ENCODE measurements at places on chromosomes 1 and 21.

DNA sequence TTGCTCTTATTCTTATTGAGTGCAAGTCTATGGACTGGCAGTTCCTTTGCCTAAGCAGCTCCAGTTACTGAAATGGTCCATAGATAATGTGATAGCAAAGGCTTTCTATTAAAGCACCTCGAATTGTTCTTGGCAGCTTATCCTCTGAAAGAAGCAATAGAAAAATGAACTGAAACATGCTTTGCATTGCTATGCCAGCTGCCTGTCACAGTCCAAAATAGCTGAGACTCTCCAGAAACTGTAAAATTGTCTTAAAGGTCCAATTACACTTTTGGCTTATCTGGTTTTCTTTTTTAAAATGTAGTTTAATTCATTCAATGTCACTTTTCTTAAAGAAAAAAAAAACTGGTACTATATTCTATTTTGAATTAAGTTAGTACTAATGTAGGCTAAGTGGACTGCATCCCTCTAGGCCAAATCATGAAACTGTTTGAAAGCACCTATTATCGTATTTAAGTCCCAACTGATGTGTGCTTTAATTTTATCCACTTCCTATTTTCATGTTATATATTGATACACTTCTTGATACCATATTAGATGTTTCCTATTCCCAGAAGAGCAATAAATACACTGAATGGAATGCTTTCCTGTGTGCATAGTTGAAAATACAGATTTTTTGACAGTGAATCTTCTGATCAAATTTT is 208.0 kb upstream of the DEPDC1 start:
- DNase-seq, result no peak

- DNase-seq, result no peak
Measured at GRCh38 chr21:20373031-20373430, 625.2 kb upstream of the NCAM2 start.

- peak; percentile 36 for DNase-seq
Measured at GRCh38 chr1:2466958-2467554, 9.0 kb upstream of the PLCH2 start.

DNA sequence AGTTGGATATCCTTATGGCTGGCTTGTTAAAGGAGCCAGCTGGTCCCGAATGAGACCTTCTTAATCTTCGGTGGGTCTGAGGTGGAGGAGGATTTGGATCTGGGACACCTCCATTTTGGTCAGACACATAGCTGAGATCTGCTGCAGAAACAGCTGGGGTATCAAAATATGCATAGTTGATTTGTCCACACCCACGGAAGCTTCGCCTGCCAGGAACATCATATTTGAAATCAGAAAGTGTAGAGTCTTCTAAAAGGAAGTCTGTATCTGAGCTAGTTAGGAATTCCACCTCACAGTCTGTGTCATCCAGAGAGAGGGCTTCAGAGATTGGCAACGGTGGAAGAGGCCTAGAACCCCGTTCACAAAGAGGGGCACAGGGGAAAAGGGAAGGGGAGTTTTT is 12.3 kb downstream of the ERRFI1 start:
- no peak for DNase-seq

GRCh38 chr1:242008826-242009495 is 10.1 kb upstream of the MAP1LC3C start:
- no peak for DNase-seq

DNA sequence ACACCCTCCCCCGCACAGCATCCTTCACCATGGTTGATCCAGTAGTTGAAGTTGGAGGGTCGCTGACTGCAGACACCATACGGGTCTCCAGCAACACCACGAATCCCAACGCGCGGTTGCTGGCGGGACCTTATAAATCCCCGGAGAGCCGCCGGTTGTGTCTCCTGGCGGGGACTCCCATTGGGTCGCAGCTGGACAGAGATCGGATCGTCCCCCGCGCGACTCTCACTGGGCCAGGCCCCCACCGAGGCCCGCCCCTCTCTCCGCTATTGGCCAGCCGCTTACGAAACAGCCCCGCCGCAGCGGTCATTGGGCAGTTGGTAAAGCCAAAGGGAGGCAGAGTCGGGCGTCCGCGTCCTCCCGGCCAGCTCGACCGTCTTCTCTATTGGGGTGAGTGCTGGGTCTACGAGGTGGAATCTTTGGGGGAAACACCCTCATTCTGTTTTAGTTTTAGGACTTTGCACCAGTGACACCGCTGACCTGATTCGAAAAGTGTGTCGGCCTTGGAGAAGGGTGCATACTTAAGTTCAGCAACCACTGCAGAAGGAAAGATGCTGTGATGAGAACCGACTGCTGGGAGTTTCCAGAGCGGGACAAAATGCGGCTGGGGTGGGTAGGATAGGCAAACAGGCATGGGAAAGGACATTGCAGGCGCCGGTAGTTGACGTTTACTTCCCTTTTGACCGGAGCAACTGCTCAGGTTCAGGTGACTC is 27.4 kb downstream of the RABIF start:
- peak; percentile 22 for DNase-seq

DNA sequence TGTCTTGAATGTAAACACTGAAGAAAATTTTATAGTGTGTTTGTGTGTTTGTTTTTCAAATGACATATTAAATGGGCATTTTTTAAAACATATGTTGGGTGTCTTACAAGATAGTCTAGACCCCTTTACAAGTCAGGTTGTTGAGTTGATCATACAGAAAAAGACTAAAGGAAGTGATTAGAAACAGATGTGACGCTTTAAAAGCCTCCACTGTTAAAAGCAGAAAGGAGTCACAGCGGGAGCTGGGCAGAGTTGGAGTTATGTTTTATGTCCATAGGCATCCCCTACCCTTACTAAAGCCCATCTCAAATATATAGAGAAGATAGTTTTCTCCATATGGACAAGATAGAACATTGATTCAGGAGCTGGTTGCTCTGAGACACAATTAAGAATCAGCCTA is 393.9 kb downstream of the PLPP3 start:
- DNase-seq, result no peak

GRCh38 chr1:94422115-94422820 is 4.1 kb downstream of the ABCD3 start:
- DNase-seq, result no peak

- no peak for DNase-seq
Measured at GRCh38 chr1:34721646-34722355, 33.0 kb upstream of the GJB5 start.

DNA sequence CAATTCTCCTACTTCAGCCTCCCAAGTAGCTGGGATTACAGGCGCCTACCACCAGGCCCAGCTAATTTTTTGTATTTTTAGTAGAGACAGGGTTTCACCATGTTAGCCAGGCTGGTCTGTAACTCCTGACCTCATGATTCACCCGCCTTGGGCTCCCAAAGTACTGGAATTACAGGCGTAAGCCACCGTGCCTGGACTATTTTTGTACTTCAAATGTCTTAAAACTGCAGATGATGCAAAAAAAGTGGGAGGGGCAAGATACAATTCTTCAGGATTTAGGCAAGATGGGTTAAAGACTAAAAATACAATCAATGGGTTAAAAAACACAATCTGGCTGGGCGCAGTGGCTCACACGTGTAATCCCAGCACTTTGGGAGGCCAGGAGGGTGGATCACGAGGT is 4.7 kb downstream of the SCAF4 start:
- no peak for DNase-seq

GRCh38 chr1:215484171-215484939 is 82.7 kb upstream of the KCTD3 start:
- DNase-seq, result no peak

GRCh38 chr1:21050031-21050430 is 126.7 kb downstream of the EIF4G3 start:
- DNase-seq, result no peak

GRCh38 chr1:66350001-66350547 is 183.9 kb upstream of the SGIP1 start:
- DNase-seq, result peak; percentile 51

DNA sequence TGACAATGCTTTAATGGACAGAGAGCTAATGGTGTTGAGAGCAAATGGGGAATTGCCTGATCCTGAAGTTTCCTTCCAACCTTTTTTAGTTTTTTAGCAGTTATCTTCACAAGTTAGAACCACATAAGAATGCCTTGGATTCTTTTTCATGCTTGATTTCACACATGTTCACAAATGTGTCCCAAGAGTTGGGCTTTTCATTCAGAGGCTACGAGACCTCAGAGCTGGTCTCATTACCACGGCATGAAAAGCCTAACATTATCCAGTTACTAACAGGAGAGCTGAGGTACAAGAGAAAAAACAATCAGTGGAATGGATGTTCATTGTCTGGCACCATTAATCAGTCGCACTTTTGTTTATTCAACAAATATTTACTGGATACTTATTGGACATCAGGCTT is 340.6 kb downstream of the ZNF326 start:
- no peak for DNase-seq

DNA sequence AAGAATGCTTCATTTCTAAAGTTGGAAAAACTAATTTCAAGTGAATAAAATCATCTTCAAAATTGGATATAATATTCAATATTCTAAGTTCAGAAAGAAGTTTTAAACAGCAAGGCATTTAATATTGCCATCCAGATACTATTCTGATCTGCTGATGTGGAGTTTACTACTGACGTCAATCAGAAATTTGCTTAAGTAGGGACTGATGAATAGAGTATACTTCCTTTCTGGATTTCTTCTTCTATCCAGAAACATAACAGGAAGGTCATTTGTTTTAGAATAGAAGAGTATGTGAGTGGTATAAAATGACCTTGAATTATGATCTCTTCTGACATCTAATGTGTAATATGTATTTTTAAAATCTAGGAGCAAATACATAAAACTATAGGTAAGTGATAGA is 308.1 kb upstream of the ADGRL2 start:
- no peak for DNase-seq

DNA sequence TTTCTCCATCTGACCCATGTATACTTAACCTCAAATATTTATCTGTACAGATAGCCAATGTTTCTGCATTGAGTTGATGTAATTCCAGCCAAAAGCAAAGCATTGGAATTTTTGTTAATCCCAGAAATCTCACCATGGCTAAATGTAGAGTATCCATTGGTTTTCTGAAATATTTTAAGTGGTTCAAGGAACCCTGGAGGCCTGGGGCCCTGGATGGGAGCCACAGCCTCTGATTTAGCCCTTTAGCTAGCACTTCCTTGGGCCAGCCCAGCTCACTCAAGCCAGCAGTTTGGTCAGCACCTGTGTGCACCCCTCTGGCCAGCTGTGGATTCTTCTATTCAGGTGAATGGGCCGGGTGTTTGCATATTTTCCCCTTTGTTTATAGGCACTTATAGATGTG is 18.8 kb upstream of the EPS8L3 start:
- no peak for DNase-seq

- DNase-seq, result no peak
Measured at GRCh38 chr1:243582326-243582725, 267.7 kb downstream of the AKT3 start.

GRCh38 chr1:84737590-84737989 is 47.3 kb upstream of the SSX2IP start:
- DNase-seq, result no peak

GRCh38 chr1:5691795-5692509 is 300.3 kb downstream of the NPHP4 start:
- no peak for DNase-seq

DNA sequence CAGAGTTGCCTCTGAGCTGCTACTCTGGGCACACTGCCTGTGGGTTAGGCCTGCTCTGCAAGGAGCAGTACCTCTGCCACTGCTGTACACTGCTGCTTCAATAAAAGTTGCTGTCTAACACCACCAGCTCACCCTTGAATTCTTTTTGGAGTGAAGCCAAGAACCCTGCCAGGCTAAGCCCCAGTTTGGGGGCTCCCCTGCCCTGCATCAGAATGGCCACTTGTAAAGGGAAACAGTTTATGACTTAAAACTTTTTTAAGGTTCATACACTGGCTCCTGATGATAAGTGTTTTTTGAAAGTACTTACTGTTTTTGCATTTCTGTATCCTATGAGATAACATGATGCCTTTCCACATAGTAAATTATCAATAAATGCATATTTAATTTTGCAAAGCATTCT is 310.0 kb downstream of the LMO4 start:
- DNase-seq, result no peak

GRCh38 chr1:234154320-234155251 is 218.7 kb upstream of the COA6 start:
- no peak for DNase-seq

DNA sequence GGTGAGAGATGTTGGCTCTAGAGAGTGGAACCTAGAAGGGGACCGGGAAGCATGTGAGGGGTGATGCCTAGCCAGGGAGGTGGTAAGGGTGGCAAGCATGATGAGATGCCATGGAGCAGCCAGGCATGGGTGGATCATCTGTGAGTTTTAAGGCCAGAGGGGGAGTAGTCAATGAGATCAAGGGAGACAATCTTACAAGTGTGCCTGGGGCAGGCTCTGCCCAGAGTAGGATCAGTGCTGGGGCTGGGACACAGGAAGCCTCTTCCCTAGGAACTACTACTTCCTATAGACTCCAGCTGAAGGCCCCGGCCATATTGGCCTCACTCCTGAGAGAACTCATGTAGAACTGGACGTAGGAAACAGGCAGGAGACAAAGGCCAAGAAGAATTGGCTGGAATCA is 192.4 kb upstream of the CSF3R start:
- no peak for DNase-seq

GRCh38 chr1:210061992-210062391 is 124.0 kb downstream of the SYT14 start:
- no peak for DNase-seq

DNA sequence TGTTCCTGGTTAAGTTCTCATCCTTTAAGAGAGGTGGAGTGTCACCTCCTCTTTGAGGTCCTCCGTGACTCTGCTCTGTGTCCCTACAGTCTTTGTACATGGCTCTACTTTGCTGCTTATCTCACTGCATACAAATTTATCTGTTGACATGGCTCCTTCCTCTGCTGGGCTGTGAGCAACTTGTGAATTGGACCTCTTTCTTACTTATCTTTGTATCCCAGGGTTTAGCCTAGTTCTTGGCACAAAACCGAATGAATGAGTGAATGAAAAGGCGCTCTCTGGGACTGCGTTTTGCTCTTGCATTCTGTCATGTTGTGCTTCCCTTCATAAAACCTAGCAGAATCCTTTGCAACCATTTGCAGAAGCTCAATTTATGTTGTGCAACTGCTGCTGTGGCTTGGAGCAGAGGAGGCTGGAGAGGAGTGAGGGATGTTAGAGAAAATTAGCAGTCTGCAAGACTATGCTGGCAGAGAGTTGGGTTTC is 12.4 kb downstream of the SLC26A9 start:
- no peak for DNase-seq

GRCh38 chr1:6508816-6509189 is 17.3 kb upstream of the PLEKHG5 start:
- DNase-seq, result no peak

DNA sequence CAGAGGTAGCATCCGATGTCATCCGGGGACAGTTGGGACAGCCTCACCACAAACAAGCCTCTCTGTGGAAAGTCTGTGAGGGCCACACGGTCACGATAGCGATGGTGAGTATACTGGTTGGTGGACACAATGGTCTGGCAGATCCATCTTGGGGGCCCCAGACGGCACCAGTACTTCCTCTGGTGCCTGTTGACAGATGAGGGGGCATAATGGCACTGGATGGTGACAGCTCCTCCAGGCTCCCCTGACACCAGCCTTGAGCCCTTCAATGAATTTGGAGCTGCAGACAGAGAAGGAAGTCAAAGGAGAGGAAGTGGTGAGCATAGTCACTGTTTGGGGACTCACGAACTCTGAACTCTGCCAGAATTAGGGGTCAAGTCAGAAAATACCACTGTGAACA is 8.0 kb downstream of the FCAMR start:
- DNase-seq, result no peak

- DNase-seq, result no peak
Measured at GRCh38 chr1:13908128-13908527, 208.1 kb downstream of the PRDM2 start.

- no peak for DNase-seq
Measured at GRCh38 chr1:172402878-172403569, 17.5 kb upstream of the C1orf105 start.

- no peak for DNase-seq
Measured at GRCh38 chr1:108955881-108956280, 7.4 kb downstream of the CLCC1 start.

- DNase-seq, result no peak
Measured at GRCh38 chr1:185804206-185804605, 70.0 kb downstream of the HMCN1 start.

Measured in activated naive CD4-positive, alpha-beta T cell treated with anti-CD3 and anti-CD28 coated beads, Interleukin-2, amount 50 U/mL, for 16 hours (primary cell).